T47D (cell line): ENCODE measurements at places on chromosomes 2 and 18.

DNA sequence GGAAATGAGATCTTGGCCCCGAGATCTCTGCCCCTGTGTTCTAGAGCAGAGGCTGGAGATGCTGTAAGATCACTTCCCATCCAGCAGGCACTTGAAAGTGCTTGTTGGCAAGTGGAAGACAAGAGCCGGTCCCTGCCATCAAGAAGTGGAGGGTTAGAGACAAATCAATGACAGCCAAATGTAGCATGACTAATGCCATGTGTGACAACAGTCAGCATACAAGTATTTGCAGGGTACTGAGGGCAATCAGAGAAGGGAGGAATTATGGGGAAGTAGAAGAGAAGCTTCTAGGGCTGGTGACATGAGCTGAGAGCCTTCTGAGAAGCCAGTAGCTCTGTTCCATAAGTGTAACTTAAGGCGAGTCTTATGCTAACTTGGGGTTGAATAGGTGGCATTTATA lies 58.6 kb downstream of the TMEM17 start:
- no peak for DNase-seq

DNA sequence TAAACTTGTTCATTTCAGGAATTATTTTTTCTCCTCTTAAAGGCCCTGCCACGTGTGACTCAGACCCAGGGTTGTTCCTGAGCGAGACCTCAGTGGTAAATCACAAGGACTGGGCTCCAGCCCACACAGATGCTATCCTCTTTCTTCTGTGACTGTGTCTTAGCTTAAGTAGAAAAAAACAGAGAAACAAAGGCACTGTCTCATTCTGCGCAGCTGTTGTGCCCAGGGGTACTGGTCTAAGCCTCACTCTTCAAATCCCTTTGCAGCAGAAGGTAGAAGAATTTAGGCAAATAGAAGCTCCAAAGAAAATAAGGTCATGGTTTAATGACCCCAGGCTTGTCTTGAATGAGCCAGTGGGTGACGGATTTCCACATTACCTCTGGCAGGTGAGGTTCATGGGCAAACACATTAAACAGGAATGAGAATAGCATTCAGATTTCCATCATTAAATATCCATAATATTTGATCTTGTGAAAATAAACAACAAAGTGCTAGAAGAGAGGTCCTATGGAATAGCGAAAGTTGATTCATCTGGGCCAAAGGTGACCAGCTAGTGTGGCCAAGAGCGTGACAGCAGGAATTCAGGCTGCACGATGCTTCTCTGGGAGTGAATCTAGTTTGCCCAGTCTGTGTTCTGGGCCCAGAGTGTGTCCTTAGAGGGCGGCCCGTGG lies 63.3 kb downstream of the LIPG start:
- DNase-seq = peak; percentile 13

GRCh38 chr2:165796129-165796528 lies 2.1 kb upstream of the GALNT3 start:
- no peak for DNase-seq

DNA sequence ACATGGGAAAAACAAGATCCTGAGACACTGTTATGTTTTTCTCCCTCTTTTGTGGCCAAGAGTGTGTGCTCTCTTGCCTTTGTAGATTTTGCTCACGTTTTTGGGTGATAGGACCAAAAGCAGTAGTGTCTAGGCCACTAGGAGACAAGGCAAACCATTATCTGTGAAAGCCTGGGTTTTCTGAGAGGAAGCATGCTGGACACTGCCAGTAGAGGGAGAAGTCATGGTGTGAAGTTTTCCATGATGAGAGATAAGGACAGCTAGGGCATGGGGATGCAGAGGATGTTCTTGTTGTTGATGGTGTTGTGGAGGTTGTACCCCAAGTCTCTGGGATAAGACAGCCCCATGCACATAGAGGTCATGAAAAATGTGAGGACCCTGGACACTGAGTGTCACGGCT lies 285.3 kb downstream of the SOX11 start:
- no peak for DNase-seq

DNA sequence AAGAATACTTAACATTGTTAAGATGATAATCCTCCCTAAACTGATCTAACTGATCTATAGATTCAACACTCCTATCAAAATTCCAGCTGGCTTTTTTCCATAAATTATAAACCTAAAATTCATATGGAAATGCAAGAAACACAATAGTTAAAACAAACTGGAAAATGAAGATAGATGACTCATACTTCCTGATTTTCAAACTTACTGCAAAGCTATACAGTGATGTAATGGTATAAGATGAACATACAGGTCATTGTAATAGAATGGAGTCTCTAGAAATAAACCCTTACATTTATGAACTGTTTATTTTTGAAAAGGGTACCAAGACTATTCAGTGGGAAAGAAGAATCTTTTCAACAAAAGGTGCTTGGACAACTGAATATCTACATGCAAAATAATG lies 32.3 kb downstream of the UBXN4 start:
- no peak for DNase-seq

DNA sequence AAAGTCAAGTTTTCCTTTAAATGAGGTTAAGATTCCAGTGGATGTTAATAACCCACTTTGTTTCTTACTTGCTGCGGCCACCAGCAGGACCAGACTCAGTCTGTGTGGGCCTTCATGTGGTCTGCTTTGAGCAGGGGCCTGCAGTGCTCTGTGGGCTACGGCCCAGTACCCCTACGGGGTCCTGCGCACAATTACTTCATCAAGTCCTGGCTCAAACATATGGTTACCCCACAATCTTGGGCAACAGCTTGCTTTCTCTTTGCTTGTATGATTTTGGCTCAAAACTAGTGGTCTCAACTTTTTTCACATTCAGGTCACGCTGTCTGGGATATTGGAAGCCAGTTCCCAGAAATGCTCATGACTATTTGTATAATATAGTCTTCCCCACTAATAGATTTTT lies 64.2 kb downstream of the PTPN2 start:
- no peak for DNase-seq

DNA sequence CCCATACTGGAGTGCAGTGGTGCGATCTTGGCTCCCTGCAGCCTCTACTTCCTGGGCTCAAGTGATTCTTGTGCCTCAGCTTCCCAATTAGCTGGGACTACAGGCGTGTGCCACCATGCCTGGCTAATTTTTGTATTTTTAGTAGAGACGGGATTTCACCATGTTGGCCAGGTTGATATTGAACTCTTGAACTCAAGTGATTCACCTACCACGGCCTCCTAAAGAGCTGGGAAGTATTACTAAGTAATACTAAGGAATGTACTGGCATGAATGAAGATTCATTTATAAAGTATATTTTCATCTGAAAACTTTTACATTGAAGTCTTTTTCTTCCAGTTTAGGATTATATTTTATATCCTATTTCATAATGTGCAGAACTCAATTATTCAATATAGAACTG lies 38.1 kb downstream of the NUP35 start:
- no peak for DNase-seq

DNA sequence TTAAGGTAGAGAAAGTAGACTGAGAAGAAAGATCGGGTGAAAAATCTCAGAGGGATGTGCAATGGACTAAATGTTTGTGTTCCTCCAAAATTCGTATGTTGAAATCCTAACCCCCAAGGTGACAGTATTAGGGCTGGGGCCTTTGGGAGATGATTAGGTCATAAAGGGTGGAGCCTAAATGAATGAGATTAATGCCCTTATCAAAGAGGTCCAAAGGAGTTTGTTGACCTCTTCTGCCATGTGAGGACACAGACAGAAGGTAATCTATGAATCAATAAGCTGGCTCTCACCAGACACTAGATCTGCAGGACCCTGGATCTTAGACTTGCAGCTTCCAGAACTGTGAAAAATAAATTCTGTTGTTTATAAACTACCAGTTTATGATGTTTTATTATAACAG lies 2.7 kb upstream of the NMI start:
- DNase-seq = no peak

DNA sequence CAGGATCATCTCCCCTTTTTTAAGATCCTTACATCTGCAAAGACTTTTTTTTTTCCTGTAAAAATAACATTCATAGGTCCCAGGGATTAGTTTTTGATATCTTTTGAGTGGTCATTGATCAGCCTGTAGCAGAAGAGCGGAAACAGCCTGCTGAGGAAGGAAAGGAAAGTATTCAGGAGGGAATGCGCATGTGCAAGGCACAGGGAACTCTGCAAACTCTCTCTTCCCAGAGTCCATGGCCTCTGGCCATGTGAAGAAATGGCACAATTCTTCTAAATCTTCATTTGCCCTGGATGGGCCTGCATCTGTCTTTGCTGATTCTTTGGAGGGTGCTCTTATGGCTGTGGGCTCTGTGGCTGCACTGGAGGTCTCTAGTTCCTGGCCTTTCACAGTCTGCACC lies 60.1 kb upstream of the SKOR2 start:
- no peak for DNase-seq

- DNase-seq = peak; percentile 74
Observed at GRCh38 chr2:8574196-8575037, 107.4 kb upstream of the ID2 start.

DNA sequence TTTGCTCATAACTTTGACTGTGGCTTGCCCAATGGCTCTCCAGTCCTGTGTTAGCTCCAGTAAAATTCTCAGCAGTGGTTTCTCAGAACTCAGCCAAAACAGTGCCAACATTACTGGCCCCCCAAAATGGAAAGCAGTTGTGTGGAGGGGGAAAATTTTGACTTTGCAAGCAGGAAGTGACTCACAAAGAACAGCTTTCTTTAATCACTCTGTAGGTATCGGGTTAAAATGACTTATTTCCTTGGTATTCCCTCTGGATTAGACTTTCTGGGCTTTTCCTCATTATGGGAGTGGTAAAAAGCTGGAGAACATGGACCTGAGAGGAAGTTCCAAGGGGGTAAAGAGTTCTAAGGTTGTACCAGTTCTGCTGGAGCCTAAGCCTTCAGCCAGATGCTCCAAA lies 175.7 kb upstream of the RND3 start:
- DNase-seq = no peak

DNA sequence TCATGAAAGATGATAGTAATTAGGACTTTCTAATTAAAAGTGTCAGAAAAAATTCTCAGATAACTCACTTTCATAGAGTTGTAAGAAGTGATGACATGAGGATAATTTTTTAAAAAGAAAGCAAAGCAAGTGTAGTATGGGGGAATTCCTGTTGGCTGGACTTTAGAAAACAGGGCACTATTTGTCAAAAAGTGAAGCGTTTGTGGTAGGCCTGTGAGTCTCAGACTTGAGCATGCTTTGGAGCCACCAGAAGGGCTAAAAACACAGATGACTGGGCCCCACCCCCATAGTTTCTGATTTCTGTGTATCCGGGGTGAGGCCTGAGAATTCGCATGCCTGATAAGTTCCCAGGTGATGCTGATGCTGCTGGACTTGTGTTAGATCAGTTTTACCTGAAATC lies 222.6 kb upstream of the LRRTM1 start:
- DNase-seq = no peak

GRCh38 chr2:202965810-202966460 lies 48.7 kb upstream of the NBEAL1 start:
- no peak for DNase-seq

- no peak for DNase-seq
Observed at GRCh38 chr2:119606674-119607073, 62.4 kb downstream of the CFAP221 start.

DNA sequence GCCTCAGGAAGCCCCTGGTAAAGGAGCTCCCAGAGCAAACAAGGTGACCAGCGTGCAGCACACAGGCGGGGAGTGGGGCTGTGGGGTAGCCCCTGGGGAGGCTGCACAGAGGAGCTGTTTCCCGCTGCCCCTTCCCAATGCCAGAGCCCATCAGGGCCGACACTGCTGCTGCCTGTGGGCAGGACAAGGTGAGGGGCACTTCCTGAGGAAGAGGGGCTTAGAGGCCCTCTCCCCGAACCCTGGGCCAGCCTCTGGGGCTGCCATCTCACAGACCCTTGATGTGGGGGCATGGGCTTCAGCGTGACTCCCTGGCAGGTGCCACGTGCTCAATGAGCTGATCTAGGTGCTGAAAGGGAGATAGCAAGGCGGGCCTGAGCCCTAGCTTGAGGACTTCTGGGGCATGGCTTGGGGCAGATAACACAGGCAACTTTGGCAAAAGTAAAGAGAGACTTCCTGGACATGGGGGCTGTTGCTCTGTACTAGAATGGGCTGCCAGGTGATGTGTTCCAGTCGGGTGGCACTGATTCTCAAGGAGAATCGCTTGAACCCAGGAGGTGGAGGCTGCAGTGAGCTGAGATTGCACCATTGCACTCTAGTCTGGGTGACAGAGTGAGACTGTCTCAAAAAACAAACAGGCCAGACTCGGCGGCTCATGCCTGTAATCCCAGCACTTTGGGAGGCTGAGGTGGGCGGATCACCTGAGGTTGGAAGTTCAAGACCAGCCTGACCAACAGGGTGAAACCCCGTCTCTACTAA lies 9.9 kb upstream of the KLF11 start:
- no peak for DNase-seq

- DNase-seq = peak; percentile 84
Observed at GRCh38 chr2:223619486-223620129, 17.4 kb upstream of the SCG2 start.

- DNase-seq = no peak
Observed at GRCh38 chr2:25964891-25965290, 17.4 kb downstream of the KIF3C start.

- no peak for DNase-seq
Observed at GRCh38 chr2:191228861-191229260, 16.3 kb upstream of the MYO1B start.

- DNase-seq = peak; percentile 49
Observed at GRCh38 chr2:18518116-18519111, 42.0 kb downstream of the RDH14 start.

DNA sequence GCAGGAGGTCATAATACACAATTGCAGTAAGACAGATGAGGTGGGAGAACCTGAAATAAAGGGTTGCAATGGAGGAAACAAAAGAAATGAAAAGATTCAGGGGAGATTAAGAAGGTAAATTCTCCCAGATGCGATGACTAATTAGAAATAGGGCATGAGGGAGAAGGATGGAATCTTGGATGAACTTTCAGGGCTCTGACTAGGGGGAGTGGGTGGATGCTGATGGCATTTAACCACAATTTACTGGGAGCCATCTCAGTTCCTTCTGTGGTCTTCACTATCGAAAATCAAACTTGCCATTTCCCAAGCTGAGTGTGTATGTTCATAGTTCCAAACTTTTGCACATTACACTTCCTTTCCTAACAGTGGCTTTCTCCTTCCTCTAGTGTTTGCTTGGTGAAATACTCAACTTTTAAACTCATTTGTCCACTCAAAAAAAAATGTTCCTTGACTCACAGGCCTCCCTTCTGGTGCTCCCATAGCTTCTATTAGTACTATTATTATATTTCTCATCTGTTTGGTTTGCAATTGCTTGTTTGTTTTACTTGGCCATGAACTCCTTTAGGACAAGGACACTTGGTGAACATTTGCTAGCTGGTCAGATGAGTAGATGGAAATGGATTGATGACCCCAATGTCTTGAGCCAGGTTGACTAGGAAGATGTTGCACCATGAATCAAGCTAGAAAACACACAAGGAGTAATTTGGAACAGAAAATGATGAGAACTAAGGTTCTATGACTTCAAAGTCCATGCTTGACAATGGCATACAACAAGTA lies 178.5 kb downstream of the DIS3L2 start:
- no peak for DNase-seq

GRCh38 chr2:28710545-28710944 lies 41.1 kb upstream of the PPP1CB start:
- DNase-seq = no peak
